Fibroblast of skin of right quadriceps (primary cell): ENCODE measurements at places on chromosomes 5 and 9.

DNA sequence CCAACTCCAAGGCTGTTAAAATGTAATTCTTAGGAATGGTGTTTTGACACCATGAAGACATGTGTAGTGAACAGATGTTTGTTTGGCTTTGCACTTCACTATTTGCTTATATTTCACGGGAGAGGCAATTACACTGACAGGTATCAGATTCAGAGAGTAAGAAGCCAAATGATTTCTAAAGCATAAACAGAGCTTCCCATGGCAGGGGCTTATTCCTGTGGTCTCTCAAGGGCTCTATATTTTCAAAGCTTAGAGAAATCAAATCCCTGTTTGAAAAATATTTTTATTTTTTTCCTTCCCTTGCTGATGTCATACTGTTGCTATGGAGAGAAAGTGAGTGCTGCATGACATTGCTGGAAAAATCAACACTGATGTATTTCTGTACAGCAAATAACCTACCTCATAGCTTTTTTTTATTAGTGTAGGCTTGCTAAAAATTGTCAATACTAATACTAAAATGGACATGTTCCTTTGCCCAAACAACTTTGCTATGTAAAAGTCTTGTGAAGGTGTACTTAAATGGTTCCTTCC, 161.4 kb downstream of the GIN1 start:
- DNase-seq: peak; percentile 42

DNA sequence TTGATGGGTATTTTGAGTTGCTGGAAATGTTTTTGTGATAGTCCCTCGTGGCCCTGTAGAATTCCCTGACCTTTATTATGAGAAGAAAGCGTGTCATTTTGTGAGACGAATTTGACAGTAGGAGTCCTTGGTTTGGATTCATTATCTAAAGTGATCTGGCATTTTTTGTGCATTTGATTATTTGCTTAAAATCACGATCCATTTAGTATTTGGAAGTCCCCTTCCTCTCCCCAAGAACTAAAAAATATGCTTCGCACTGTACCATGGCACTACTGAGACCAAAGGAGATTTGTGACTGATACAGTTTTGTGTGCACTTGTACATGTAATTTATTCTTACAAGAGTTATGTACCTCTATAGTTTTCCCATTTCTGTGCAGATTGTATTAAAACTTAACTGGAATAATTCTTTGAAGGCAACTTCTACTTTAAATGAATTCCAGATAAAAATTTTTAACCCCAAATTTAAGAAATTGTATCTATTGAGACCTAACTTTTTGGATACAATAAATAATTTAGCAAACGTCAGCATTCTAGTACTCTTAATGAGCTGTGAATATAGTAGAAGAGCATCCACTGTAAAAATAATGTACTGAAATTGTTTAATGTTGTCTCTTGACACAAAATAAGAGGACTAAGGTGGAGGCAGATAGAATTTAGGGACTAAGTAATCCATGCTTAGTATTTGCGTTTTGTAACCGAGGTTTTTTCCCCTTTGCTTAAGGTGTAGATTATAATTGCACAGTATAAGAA, 2.1 kb downstream of the MAP3K1 start:
- no peak for DNase-seq

- DNase-seq: peak; percentile 95
Observed at GRCh38 chr9:114397848-114398605, 10.2 kb upstream of the AKNA start.

DNA sequence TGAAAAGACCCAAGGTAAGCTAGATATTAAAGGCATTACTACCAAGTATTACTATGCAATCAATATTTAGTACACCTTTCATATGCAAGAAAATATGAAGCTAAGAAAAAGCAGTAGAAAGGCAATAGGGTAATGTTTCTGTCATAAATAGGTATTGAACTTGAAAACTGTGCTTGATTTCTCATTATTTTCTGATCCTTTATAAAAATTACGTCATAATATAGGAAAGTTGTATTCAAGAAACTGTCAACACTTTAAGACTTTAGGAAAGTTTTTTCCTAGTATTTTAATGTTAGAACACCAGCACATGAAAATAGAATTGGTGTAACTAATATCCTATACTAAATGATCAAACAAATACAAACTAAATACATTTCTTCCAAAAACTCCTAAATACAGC, 133.2 kb downstream of the EDIL3 start:
- no peak for DNase-seq

DNA sequence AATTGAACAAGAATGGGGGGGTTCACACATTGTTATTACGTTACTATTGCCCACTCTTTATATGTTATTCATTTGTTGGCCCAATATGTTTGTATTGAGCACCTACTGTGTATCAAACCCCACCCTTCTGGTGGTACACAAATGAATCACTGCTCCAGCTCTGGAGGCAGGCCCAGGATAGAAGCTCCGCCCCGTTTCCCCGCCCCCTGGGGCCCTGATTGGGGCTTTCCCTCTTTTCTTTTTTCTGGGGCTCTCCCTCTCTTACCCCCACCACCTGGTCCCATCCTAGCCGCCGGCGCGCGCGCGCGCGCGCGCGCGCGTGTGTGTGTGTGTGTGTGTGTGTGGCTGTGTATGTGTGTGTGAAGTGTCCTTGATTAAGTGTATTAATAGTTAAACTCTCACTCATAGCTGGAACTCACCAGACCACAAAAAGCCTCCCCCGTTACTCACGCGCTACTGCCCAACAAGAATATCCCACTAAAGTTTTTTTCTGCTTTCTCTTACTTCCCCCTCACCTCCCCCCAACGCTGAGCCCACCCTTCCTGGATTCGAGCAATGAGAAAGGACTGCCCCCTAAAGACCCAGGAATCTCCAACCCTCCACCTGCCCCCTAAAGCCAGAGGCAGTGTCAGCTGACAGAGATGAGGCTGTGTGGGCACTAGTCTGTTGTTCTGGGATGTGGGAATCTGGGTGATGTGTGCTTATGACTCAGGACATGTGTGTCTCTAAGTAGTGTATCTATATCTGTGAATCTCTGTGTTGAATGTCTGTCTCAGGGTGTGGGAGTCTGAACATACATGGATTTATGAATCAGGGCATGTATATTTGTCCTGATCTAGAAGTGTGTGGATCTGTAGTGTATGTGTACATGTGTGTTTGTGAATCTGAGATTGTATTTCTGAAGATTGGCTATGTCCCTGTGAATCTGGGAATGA, 4.0 kb downstream of the CXXC5 start:
- DNase-seq: peak; percentile 89

- no peak for DNase-seq
Observed at GRCh38 chr9:109206670-109207069, 39.6 kb upstream of the FRRS1L start.

DNA sequence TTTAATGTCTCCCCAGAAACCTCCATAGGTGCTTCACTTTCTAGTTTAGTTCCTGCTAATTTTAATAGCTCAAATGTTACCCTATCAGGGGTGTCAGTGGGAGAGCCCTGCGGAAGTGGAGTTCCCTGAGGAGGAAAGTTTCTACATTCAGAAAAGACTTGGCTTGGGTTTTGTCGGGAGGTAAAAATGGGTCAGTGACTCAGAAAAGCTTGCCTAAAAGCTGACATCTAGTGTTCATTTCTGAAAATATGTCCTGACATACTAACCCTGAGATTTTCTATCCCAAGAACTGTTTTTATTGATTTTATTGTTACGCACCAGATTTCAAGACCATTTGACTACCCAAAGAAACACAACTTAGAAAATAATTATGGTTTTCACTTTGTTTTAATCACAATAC, 40.9 kb upstream of the GLDC start:
- DNase-seq: peak; percentile 25

- DNase-seq: no peak
Observed at GRCh38 chr5:93790401-93790800, 49.0 kb upstream of the POU5F2 start.

DNA sequence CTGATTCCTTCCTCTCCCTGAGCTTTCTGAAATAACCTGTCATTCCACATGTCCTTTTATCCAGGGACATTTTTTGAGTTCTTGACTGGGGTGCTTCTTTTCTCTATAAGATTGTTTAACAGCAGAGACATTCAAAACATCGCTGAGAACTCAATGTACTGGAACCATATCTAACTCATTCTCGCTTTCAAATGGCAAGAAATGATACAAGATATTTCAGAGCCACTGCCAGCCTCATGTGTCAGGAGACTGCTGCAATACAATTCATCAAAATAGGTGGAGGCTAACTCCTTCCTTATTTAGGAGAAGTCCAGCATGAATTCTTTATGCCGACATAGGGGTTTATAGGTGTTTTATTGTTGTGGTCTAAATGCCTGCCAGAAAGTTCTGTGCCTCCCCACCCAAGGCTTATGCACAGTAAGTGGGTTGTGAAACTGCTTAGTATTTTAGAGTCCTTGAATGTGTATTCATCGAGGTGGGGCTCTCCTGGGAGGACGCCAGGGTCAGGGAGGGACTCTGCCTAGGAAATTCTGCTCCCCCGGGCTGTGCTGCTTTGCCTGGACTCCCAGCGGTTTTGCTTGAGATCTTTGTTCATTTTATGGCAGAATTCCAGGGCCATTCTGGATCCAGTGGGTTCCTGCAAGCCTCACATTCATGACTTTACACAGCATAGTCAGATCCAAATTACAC, 53.9 kb downstream of the ZNF474 start:
- DNase-seq: peak; percentile 87

- DNase-seq: peak; percentile 27
Observed at GRCh38 chr5:113663879-113664541, 150.5 kb downstream of the YTHDC2 start.

DNA sequence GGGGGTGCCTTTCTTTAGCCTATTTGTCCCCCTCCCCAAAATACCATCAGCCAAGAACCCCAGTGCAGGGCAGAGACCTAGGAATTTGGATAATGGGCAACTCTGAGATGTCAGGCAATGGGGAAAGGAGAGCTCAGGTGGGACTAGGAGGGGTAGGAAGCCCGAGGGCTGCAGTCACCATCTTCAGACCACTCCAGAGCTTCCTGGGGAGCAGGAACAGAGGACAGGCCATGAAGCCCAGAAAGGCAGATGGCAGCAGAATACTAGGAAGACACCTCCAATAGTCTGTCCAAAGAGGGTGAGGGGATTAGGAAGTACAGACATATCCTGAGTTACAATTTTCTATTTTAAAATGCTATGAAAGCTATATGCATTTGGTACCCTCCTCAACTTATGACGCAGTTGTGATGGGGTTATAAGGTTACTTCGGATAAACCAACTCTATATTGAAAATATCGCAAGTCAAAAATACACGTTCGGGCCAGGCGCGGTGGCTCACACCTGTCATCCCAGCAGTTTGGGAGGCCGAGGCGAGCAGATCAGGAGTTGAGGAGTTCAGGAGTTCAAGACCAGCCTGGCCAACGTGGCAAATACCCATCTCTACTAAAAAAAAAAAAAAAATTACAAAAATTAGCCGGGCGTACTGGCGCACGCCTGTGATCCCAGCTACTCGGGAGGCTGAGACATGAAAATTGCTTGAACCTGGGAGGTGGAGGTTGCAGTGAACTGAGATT, 34.6 kb upstream of the IL17B start:
- DNase-seq: no peak

DNA sequence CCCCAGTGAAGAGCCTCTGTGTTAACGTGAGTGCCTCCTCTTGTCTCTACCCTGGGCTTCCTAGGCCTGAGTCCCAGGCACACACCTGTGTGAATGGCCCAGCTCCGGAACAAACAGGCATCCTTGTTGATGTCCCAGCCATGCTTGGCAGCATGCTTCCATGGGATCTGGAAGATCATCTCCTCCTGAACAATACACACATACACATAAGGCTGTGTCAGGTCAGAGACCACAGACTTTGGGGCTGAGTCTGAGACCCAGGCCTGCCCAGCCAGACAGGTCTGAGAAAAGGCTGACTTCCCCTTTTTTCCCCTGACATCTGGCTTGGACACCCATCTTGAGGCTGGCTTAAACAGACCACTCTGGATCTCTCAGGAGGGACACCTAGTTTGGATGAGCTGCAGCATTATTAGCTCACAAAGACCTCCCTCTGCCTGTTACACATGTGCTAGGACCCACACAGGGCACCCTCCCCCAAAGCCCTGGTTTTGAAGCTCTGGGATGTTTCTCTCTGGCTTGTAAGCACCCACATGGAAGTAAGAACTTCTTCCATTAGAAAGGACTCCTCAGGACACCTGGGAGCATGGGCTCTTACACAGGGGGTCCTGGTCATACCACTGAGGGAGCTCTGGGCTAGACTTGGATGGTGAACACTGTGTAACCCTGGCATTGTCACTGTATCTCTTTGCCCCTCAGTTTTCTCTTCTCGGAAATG, 2.6 kb downstream of the IRF1 start:
- no peak for DNase-seq

GRCh38 chr5:168211245-168211644, 80.2 kb upstream of the WWC1 start:
- no peak for DNase-seq

DNA sequence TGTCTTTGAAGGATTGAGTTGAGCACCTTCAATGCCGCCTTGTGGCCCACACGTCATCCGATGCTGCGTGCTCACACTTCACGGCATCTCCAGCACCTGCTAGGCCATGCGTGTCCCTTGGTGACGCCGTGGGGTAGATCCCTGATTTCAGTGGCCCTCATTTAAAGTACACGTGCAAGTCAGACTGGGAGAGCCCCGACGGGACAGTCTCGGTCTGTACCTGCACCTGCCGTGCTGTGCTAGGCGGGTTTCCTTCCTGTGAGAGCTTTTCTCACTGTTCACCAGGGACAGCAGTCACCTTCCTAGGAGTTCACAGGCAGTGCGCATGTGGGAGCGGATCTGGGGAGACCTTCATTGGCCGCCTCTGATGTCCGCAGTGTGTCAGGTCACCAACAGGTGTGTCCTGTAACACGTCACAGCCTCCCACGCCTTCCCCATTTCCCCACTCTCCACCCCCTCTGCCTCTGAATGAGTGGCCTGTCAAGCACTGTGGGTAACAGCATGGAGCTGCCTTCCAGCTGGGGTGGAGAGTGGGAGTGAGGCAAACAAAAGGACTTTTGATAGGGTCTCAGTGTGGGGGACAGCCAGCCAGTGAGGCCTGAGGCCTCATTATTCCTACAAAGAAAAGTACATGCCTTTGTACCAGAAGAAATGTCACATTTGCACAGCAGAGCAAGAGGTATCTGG, 236.4 kb downstream of the FANCC start:
- DNase-seq: no peak

DNA sequence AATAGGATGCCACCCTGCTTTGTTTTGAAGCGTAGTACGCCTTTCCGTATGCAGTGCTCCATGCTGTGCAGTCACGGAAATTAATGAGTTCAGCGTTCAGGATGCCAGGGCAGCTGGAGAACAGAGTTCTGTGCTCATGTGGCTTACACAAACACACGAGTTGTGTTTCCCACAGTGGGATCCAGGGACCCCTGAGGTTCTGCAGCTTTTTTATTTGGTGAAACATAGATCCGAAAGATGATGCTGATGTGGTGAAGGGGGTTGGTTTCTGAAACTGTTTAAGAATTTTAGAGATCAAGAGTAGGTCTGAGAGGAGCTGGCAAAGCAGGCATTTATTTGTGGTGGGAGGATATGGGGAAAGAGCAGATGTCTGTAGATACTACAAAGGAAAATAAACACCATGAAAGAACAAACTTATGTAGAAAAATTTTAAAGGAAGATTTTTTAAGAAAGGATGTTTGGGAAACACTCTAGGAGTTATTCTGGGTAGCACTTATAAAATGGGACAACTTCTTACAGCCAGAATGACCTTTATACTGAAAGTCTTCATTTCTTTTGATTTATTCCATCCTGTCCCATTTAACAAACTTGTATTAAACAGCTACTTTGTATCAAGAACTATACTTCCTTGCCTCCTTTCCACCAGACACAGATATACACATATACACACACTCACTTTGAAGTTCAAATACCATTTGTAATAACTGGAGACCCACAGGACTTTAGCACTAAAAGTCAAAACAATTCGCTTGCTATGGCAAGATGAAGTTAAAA, 52.7 kb downstream of the ITGA1 start:
- peak; percentile 41 for DNase-seq
